PC-9 (cell line): ENCODE measurements at places on chromosomes 13 and 19.
A peak's percentile ranks its signal among the peaks of the same experiment; 100 is the strongest.

DNA sequence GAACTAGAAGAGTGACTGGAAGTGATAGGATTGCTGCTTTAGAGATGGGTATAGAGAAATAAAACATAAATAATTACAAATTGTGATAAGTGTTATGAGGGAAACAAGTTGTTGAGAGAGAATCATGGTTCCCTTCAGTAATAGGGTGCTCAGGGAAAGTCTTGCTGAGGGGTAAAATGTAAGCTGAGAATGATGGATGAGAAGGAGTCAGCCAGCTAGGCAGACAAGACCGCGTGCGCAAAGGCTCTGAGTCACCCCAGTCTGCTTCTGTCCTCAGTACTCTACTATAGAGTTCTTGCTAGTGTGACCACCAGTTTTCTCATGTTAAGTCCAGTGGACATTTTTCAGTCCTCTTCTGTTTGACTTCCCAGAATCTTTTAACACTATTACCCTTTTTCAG is 39.5 kb downstream of the PCCA start:
- peak; percentile 3 for DNase-seq

DNA sequence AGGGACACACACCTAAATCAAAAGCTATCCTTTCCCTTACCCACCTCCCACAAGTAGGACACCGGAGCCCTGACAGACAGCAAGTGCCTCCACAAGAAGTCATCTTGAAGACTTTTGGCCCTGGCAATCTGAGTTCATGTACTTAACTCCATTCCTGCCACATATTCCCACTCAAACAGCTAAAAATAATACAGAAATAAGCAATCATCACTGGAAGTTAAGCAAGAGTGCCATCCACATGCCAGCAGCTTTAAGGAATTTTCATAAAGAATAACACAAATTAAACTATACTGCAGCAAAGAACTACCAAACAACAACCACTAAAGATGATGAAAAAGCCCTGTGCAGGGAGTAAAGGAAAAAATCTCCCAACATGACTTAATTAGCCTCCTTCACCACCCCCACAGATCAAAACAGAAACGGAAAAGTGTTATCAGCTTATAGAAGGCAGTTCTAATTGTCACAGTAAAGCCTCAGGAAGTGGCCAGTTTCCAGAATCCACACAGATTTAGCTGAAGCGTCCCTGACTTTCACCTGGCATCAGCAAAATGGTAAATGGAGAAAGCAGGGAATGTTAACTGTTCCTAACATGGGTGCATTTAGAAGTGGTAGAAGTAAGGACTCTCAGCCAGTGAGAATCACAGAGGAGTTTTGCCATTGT is 343.9 kb downstream of the TBC1D4 start:
- no peak for DNase-seq

- DNase-seq, result no peak
Measured at GRCh38 chr19:1521636-1522035, 2.2 kb upstream of the PLK5 start.

DNA sequence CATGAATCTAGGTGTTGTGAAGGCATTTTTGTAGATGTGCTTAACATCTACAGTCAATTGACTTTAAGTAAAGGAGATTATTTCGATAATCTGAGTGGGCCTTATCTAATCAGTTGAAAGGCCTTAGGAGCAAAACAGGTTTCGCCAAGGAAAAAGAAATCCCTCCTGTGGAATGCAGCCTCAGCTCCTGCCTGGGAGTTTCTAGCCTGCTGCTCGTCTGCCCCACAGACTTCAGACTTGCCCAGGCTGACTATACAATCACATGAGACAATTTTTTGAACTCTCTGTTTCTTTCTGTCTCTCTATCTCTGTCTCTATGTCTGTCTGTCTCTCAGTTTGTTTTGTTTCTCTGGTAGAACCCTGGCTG is 312.5 kb downstream of the OLFM4 start:
- DNase-seq, result no peak

DNA sequence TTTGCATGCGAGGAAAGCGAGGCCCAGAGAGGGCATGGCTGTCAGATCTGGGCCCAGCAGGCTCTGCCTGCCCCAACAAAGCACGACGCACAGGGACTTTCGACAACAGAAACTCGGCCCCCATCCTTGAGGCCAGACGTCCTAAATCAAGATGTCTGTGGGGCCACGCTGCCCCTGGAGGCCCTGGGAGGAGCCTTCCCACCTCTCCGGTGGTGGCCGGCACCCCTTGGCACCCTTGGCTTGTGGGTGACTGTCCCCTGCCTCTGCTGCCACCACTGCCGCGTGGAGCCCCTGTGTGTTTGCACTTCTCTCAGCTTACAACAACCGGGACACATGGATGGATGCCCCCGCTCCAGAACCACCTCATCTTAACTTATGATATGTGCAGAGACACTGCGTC is 4.4 kb downstream of the WDR18 start:
- DNase-seq, result no peak

- DNase-seq, result peak; percentile 90
Measured at GRCh38 chr19:37594304-37594981, at the start of the genes ZNF540 and ZNF571. Gene ZNF540, plus strand, starts transcription at chr19:37594876. Its CDS starts 3,572 bp downstream, at chr19:37598448. Gene ZNF571, minus strand, starts transcription at chr19:37594792. Its CDS starts 8,116 bp downstream, at chr19:37586676.

DNA sequence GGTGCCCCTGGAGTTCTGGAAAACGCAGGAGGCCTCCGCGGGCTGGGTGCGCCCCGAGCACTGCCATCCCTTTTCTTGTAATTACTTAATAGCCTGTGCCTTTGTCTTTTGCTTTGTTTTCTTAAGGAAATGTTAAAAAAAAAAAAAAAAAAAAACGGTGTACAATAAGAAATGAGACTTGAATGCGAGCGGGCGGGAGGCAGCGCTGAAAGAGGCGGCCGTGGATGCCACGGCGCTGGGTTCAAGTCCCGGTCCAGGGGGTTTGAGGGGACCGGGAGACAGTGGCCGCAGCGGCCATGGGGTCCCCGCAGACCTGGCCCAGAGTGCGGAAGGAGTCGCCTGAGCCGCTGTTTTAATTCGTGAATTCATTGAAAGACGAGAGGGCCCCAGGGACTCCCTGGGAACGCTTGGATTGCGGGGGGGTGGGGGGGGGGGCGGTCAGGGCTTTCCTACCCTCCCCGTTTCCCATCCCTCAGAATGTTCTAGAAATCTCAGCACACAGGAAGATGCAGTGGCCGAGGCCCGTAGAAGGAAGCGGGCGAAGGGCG is 349.2 kb upstream of the ARGLU1 start:
- no peak for DNase-seq

GRCh38 chr13:49064476-49064875 is 88.8 kb downstream of the FNDC3A start:
- no peak for DNase-seq

- no peak for DNase-seq
Measured at GRCh38 chr19:41233748-41234240, 14.8 kb downstream of the AXL start.

DNA sequence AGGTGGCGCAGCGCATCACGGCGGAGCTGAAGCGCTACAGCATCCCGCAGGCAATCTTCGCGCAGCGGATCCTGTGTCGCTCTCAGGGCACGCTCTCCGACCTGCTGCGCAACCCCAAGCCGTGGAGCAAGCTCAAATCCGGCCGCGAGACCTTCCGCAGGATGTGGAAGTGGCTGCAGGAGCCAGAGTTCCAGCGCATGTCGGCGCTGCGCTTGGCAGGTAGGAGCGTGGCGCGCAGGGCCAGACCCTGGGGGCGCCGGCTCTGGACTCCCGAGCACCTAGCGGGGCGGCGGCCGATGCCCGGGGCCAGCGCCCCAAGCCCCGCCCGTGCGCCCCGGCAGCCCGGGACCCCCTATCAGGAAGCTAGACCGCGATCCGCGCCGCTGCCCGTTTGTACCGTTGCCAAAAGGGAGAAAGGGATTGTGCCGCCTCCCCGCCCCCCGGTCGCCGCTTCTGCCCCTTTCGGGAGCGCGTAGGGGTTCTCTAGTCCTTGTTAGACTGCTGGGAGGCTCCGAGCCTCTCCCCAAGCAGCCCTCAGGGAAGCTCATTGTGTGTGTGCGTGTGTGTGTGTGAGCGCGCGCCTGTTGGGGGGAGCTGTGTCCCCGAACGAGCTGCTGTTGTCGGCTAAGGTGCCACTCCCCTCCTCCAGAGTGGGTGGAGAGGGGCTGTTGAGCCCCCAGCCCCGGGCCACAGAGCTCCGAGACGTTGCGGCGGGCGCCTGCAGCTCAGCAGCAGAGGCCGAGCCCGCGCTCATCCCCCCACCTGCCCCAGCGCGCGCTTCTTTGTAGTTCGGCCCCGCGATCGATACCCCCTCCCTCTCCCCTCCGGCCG is 1.5 kb downstream of the ONECUT3 start:
- no peak for DNase-seq

- no peak for DNase-seq
Measured at GRCh38 chr13:67275351-67275960, 45.3 kb upstream of the PCDH9 start.

- DNase-seq, result no peak
Measured at GRCh38 chr13:71632721-71633120, 234.3 kb downstream of the DACH1 start.

- DNase-seq, result no peak
Measured at GRCh38 chr19:54804101-54804500, 691 bp downstream of the KIR2DL4 start.

- no peak for DNase-seq
Measured at GRCh38 chr13:40123962-40124632, 468.6 kb downstream of the COG6 start.

GRCh38 chr13:51270623-51271415 is 48.6 kb downstream of the FAM124A start:
- no peak for DNase-seq

- no peak for DNase-seq
Measured at GRCh38 chr13:98796798-98797197, 44.3 kb upstream of the SLC15A1 start.

GRCh38 chr19:13102666-13103580 is at the start of gene LYL1:
Gene LYL1, minus strand, starts transcription at chr19:13102858. Its CDS starts 1,687 bp downstream, at chr19:13101171.
- no peak for DNase-seq

- no peak for DNase-seq
Measured at GRCh38 chr13:113604186-113604585, 19.6 kb downstream of the TFDP1 start.

DNA sequence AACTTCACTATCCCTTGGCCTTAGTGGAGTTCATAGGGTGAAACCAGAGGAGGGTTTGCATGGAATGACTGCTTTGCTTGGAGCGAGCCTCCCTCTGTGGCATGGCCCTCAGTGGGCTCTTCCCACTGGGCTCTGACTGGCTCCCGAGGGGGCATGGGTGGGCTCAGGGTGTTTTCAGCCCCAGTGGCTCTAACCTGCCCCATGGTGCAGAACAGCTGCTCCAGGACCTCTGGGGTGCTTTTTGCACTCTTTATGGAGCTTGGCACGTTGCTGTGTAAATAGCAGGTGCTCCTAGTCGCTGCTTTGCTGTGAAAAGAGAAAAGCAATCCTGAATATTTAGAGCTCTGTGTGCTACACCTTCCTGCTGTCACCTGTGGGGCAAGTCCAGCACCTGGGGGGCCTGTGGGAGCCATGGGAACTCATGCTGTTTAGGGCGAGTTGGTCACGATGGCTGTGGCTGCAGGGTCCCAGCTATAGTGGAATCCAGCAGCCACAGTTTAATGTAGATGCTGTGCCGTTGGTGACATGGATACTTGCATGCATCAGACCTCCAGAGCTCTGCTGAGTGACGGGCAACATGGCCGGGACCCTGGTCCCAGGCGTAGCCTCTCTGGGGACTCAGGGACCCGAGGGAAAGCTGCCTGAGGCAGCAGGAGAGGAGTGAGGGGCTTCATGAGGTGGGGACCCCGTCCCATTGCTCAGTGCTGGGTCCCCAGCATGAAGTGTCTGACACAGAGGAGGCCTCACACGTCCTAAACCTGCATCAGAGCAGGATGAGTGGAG is 14.3 kb upstream of the MCF2L start:
- DNase-seq, result no peak

GRCh38 chr13:111508164-111508870 is 187.9 kb downstream of the TEX29 start:
- DNase-seq, result no peak

DNA sequence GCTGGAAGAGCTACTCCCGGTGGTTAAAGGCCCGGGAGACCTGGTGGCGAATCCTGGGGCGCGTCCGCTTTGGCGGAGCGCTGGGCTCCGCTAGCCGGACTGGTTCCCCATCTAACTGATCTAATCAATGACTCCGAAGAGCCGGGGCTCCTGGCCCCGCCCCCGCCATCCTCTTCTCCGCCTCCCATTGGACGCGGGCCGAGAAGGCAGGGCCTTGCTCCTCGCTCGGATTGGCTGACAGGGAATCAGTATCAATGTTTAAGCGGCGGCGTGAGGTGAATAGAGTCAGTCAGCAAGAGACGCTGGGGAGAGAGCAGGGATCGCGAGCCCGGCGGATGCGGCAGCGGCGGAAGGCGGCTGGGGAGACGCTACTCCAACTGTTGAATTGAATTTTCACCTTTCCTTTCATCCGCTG is 1.7 kb upstream of the PCDH17 start:
- no peak for DNase-seq

GRCh38 chr13:97018029-97018819 is 23.9 kb upstream of the OXGR1 start:
- peak; percentile 57 for DNase-seq

DNA sequence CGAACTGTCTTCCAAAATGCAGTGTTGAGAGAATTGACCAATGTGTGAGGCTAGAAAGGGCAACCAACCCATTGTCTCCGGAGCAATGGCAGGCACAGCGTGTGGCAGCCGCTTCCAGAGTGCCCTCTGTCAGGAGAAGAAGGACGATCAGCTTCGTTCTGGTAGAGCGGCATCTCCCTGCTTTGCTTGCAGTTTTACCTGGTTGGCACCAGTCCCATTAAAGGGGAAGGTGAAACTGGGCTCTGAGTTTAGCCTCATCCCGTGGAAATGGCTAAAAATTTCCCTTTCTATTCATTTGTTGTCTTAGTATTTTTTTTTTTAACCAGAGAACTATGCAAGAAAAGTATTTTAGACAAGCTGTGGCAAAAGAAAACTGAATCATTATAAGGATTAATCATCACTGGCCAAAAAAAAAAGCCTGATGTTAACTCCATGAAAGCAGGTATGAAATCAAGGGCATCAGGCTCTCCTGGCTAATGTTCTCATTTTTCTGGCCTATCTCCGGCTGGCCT is 81.5 kb upstream of the SLC7A1 start:
- DNase-seq, result no peak

GRCh38 chr13:111900390-111901131 is 166.4 kb upstream of the SOX1 start:
- DNase-seq, result no peak
